GM23248 (cell line): ENCODE measurements at places on chromosomes 3 and 15. TPM values are rescaled to one million over a fixed set of nuclear protein-coding genes. Genes with fewer than 3 reads are reported as not detected.

Gene FAM107A
- 0.09 and 0.13 TPM in 2 replicates for polyA plus RNA-seq

DNA sequence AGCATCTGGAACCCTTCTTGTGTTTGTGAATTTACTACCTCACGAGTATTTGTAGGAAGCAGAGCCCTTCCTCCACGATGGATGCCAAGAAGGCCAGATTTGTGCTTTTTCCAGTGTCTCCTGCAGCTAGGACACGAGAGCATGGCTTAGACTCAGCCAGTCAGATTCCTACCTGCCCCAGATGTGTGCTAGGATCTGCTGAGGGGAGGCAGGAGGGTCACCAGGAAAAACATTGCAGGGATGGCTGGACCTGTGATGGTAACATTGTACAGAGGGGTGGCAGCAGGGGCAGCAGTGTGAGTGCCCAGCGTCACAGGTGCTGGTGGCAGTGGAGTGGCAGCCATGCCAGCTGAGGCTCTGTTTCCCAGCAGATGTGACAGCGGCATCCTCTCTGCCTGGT is 285.3 kb downstream of the FAM43A start:
- DNase-seq = no peak
- no peak overlapping the region for H3K4me3 ChIP-seq
- H3K27me3 ChIP-seq = 0 out of 2 replicates have a peak, but pooled peaks cover 37% of the 10 kb centered on the region
- H3K27ac ChIP-seq = no peak overlapping the region
- no peaks in the 10 kb centered on the region for H3K4me1 ChIP-seq
- H3K36me3 ChIP-seq = no peaks in the 10 kb centered on the region

Gene PLSCR2
- polyA plus RNA-seq = not detected in 2 replicates

Gene CYP1A2
- polyA plus RNA-seq = not detected in 2 replicates

- H3K27me3 ChIP-seq = peaks cover 30% of the 10 kb centered on the region
- H3K36me3 ChIP-seq = no peaks in the 10 kb centered on the region
- no peak for DNase-seq
- H3K4me3 ChIP-seq = no peak overlapping the region
These were observed 385.6 kb downstream of the SHQ1 start for GRCh38 chr3:72462595-72463011.

DNA sequence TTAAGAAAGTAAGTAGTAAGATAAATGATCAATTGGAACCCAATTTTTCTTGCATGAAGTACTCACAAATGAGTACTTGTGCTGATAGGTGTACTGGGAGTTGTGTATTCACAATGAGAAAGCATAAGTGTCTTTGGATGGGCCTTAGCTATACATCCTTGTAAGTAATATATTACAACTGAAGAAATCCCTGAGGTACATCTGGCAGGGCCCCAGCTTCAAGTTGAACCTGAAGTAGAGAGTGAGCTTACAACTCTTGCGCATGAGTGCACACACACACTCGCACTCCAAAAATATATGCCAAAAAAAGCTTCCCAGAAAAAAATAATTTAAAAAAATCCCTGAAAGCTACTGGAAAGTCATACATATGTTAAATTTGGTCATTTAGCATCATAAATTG is 222.5 kb downstream of the ROBO2 start:
- H3K27ac ChIP-seq = no peak overlapping the region
- H3K4me1 ChIP-seq = no peaks in the 10 kb centered on the region
- H3K4me3 ChIP-seq = no peak overlapping the region
- H3K27me3 ChIP-seq = no peaks in the 10 kb centered on the region
- H3K36me3 ChIP-seq = no peaks in the 10 kb centered on the region
